ENCODE measurements at places on chromosomes 16 and 17.

- DNase-seq, result no peak
Observed at GRCh38 chr16:5768445-5768844, 670.9 kb upstream of the EEF2KMT start.

DNA sequence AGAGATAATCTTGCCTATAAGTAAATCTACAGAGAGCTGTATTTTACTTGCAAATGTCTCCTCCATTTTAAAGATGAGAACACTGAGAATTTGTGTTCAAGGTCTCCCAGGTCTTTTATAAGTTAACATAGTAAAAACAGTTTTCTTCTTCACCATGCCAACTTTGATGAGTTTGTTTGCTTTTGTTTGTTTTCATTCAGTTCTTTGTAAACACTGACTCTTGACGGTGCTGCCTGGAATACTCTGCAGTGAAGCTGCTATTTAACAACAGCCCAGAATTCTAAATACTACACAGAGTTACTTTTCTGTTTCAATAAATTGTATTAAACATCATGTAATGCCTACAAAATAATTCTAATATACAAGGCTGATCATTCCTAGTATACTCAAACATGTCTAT lies 41.4 kb upstream of the PITPNM3 start:
- no peak for DNase-seq

DNA sequence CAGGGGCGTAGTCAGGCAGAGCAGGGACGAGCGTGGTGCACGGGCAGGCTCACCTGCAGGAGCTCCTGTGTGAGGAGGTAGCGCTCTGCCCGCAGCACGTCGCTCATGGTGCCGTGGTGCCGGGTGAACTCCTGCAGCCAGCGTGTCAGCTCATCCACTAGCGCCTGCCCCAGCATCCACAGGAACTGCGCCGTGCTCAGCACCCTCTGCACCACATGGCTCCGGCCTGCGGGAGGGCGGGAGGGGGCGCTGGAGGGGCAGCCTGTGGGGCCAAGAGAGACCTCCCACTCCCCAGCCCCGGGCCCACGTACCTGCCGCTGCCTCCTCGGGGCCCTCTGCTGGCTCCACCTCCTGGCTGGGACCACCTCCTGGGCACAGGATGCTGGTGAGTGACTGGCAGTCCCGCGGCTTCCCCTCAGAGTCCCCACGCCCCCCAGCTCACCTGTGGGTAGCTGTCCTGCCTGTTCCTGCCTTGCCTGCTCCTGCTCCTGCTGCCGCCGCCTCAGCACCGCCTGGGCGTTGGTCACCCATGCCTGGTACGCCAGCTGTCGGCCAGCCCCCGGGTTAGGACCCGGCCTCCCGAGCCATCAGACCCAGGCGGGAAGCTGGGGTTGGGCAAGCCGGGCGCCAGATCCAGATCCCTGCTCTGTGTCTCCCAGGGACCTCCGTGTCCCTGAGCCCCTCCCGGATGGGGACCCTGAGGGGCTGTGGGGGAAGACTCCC lies 16.6 kb downstream of the CTU2 start:
- no peak for DNase-seq

- DNase-seq, result no peak
Observed at GRCh38 chr16:74607962-74608356, 1.0 kb upstream of the GLG1 start.

DNA sequence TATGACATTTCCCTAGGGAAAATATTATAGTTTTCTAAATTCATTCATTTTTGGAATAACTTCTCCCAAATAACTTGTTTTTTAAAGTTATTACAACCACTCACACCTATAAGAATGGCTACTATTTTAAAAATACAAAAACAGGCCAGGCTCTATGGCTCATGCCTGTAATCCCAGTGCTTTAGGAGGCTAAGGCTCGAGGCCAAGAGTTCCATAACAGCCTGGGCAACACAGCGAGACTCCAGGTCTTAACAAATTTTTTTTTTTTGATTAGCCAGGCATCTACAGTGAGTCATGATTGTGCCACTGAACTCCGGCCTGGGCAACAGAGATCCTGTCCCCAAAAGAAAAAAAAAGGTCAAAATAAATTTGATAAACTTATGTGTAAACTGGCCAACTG lies 43.6 kb upstream of the YPEL2 start:
- DNase-seq, result no peak

DNA sequence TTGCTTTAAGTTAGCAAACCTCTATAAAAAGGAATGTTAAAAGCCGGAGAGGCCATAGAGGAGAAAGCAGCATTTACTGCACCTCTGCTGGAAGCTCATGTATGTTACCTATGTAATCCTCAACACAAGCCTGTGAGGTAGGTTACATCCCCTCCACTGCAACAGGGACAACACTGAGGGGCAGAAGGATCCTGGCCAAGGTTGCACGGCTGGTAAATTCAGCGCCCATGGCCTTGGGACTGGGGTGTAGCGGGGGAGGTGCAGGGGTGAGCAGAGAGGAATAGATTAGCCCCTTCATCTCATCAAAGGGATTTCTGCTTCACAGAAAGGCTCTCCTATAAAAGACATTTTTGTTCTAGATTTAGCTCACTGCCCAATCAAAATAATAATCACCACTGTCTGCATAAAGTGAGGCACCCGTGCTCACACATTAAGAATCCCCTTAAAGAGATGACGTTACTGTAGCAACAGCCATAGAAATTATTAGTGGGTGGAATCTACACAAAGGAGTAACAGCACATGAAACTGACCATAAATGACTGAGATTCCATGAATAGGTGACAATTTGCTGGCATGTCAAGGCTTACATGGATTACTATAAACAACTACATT lies 3.3 kb downstream of the ZCCHC14 start:
- DNase-seq, result no peak

DNA sequence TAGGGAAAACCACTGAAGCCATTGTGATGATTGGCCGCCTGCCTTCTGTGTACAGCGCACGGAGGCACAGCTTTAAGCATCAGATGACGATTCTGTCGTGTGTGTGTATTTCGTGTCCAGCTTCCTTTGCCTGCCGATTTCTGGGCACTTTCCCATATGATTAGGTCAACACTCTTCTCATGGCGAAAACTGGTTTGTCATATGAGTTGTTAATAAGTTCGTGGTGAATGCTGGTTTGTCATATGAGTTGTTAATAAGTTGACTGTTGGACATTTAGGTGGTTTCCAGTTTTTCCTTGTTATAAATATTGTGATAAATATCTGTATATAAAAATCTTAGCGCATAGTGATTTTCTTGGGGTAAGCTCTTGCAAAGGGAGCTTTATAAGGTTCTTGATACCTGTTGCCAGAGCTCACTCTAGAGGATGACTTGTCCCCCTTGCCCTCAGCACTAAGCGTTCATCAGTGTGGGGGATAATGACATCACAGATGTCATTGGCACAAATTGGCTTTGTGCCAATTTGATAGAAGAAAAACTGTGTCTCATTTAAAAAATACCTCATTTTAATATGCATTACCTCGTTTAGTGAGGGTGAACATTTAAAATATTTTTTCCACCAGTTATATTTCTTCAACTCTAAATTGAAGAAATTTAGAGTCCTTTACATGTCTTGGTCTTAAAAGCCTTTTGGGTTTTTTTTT lies 40.0 kb downstream of the PGS1 start:
- DNase-seq, result no peak

- DNase-seq, result no peak
Observed at GRCh38 chr17:38914741-38915638, 10.4 kb upstream of the LASP1NB start.

DNA sequence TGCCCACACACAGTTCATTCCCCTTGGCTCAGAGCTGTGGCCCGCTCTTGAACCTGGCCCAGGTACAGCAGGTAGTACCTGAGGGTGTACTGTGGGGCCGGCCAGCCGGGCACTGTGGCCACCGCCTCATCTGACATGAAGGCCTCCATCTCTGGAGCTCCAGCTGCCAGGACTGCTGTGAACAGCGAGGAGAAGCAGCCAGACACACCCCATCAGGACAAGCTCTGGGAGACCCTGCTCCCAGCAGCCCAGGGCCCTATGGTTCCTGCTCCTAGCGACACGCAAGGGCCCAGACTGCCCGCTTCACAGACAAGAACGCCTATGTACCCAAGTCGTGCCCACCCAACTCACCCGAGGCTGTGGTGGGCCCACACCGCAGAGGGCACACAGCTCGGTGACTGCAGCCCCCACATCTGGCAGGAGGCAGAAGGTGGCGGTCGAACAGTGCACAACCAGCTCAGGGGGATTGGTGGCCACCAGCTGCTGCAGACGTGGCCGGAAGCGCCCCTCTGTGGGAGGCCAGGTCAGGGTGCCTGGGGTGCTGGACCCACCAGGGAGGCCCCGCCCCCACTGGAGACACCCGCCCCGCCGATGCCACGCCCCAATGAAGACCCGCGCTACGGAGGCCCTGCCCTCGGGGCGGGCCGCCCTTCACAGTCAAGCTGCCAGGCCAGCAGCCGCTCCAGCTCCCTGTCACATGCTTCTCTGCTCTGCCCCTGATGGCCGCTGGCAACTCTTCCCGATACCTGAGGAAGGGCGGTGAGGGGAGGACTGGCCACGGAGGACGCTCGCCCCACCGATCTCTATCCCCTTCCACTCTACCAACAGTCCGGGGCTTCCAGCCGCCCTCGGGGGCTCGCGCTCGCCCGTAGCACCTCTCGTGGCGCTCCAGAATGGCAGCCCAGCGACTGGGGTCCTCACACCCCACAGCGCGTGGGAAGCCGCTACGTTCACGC lies 1.1 kb upstream of the STUB1 start:
- no peak for DNase-seq

- DNase-seq, result no peak
Observed at GRCh38 chr16:31810863-31811262, 62.7 kb upstream of the ZNF267 start.

GRCh38 chr16:50395763-50396710 lies 27.2 kb upstream of the BRD7 start:
- no peak for DNase-seq

- DNase-seq, result no peak
Observed at GRCh38 chr17:81419886-81420768, 24.9 kb downstream of the BAHCC1 start.
